ENCODE measurements at places on chromosomes 12 and 14.

- DNase-seq, result no peak
These were observed 77.4 kb downstream of the LLPH start for GRCh38 chr12:66052988-66053615.

GRCh38 chr12:132503618-132504204 is 13.8 kb downstream of the FBRSL1 start:
- no peak for DNase-seq

DNA sequence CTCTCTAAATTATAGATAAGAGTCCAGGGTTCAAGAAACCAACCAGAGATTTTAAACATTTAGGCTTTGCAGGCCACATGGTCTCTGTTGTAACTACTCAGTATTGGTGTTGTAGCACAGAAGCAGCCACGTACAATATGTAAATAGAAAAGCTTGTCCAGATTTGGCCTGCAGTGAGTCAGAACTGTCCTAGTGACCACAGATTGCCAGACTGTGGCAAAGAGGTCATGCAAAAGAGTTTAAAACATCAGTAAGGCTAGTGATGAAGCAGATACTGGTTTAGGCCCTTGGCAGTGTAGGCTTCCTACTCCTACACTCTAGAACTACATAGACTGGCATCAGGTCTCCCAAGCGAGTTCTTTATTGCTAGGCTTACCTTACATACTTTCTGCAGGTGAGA is 117.6 kb upstream of the GARIN6 start:
- no peak for DNase-seq

- DNase-seq, result no peak
These were observed 2.4 kb downstream of the ERBB3 start for GRCh38 chr12:56082382-56082781.

DNA sequence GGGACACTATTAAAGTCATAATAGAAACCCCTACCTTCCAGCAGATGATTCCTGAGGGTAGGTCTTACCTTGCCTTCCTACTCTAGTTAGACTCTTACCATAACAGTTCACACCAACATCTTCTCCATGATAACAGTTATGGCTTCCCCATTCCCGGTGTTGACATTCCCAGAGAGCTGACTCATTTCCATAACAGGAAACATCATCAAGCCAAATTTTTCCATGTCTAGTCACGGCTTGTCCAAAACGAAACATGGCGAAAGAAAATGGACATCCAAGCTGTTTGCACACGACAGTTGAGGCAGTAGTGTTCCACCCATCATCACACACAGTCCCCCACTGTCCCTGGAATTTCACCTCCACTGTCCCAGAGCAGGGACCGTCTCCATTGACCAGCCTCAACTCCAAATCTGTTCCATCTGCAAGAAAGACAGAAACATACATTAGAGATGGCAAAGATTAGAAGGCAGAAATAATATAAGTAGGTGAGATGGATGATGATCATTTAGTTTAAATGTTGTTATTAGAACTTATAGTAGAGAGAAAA is 10.6 kb downstream of the CD163L1 start:
- no peak for DNase-seq

DNA sequence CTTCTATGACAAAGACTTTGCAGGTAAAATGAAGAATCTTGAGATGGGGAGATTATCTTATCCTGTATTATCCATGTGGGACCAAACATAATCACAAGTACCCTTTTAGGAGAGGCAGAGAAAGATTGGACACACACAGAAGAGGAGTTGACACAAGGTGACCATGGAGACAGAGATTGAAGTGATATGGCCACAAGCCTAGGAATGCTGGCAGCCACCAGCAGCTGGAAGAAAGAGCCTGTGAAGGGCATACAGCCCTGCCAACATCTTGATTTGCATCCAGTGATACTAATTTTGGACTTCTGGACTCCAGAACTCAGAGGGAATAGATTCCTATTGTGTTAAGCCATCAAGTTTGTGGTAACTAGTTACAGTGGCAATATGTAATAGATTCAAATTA is 78.1 kb downstream of the RPS29 start:
- no peak for DNase-seq

GRCh38 chr14:94337274-94337673 is 14.1 kb upstream of the SERPINA6 start:
- DNase-seq, result no peak

DNA sequence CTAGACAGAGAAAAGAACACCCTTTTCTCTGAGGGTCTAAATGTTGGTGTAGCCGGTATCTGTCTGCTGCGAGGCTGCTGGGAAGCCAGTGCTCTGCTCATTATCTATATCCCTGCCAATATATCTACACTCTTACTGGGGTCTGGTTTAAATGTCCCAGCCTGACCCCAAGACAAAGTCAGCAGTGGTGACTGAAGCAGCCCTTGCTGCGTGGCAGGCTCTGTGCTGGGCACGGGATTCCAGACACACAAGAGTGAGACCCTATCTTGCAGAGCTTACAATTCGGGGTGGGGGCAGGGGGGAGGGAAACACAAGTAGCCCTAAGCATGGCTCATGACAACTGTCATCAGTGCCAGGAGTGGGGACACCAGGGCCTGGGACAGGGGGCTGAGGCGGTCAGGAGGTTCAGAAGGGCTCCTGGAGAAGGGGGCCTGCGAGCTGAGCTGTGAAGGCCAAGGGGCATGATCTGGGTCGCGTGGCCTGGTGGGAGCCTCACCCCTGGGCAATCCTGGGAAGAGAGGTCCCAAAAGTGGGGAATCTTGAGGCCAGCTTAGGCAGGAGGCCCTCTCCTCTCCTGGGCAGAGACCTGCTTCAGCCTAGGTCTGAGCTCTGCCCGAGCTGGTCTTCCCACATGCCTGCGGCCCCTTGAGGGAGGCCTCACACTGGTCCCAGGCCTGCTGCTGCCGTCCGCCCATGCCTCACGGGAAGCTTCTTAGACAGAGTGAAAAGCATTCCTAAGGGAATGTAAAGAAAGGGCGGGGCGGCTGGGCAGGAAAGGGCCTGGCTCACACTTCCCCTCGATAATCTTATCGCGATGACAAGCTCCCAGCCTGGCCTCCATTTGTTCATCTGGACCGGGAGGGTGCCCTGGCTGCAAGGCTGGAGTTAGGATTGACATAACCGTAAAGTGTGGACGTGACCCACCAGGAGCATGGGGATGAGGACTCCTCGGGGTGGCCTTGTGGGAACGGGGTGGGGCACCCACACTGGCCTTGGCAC is 7.3 kb upstream of the RCOR1 start:
- DNase-seq, result no peak

All from NCI-H1105 (cell line).